ENCODE measurements at places on chromosomes 5 and 9.

DNA sequence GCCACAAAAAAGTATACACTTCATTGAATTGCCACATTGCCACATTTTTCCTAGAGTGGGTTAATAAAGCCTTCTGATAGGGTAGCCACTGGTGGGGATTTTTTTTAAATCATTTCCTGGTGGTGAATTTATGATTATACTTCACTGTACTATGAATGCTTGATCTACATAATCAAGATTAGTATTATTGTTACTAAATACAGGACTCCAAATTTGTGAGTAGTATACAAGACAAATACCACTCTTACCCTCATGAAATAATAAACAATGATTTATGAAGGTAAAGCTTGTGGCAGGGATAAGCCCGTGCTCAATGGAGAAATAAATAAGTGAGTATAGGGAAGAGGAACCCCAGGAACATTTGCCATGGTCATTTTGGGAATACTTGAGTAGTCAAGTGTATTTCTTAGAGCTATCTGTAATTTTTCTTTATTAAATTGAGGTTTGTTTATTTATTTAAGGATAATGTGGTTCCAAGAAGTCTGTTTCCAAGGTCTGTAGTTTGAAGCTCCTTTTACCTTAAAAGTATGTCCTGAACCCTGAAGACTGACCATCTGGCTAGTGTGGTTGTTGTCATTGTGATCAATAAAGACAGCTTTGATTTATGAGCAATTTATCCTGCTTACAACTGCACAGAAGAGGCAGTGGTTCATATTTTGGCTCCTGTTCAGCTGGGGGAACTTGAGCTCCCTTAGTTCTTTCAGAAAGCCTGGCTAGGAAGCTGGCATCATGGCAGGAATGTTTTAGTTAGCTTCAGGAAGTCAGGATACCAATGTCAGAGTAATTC is 118.6 kb downstream of the ZSWIM6 start:
- no peaks in the 10 kb centered on the region for H3K36me3 ChIP-seq
- peaks cover 16% of the 10 kb centered on the region for H3K4me1 ChIP-seq
- peak overlapping the region; percentile 25 for H3K4me3 ChIP-seq
- no peaks in the 10 kb centered on the region for H3K27me3 ChIP-seq
- DNase-seq: peak; percentile 19

GRCh38 chr9:81892440-81892839 is 35.8 kb upstream of the SPATA31D4 start:
- H3K36me3 ChIP-seq: no peaks in the 10 kb centered on the region
- no peak overlapping the region for H3K27ac ChIP-seq
- H3K4me3 ChIP-seq: no peak overlapping the region

DNA sequence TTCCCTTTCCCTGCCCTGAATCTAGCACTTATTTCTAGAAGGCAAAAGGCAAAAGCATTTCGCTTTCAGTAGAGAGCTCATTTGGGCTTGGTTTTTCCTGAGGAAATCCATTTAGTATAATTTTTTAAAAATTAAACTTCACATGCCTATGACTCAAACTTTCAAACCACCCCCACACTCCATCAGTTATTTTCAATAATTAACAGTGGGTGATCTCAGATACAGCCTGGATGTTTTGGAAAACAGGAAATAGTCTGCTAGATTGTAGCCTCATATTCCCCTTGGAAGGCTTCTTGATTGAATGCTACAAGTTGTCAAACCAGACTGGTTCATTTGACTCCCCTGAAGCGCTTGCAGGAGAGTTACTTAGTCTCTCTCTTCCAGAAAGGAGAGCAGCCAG is 40.6 kb downstream of the SEMA5A start:
- no peak for DNase-seq
- no peak overlapping the region for H3K27ac ChIP-seq
- H3K4me3 ChIP-seq: no peak overlapping the region
- no peaks in the 10 kb centered on the region for H3K4me1 ChIP-seq
- H3K36me3 ChIP-seq: no peaks in the 10 kb centered on the region

GRCh38 chr5:57324861-57325260 is 151.0 kb downstream of the GPBP1 start:
- H3K36me3 ChIP-seq: no peaks in the 10 kb centered on the region
- no peaks in the 10 kb centered on the region for H3K4me1 ChIP-seq
- H3K27ac ChIP-seq: no peak overlapping the region
- H3K27me3 ChIP-seq: no peaks in the 10 kb centered on the region
- no peak overlapping the region for H3K4me3 ChIP-seq
- DNase-seq: no peak

- DNase-seq: no peak
- no peaks in the 10 kb centered on the region for H3K27me3 ChIP-seq
- H3K36me3 ChIP-seq: no peaks in the 10 kb centered on the region
- no peak overlapping the region for H3K4me3 ChIP-seq
- H3K4me1 ChIP-seq: peaks cover 4% of the 10 kb centered on the region
- no peak overlapping the region for H3K27ac ChIP-seq
Measured at GRCh38 chr5:168070761-168071160, 220.7 kb upstream of the WWC1 start.

DNA sequence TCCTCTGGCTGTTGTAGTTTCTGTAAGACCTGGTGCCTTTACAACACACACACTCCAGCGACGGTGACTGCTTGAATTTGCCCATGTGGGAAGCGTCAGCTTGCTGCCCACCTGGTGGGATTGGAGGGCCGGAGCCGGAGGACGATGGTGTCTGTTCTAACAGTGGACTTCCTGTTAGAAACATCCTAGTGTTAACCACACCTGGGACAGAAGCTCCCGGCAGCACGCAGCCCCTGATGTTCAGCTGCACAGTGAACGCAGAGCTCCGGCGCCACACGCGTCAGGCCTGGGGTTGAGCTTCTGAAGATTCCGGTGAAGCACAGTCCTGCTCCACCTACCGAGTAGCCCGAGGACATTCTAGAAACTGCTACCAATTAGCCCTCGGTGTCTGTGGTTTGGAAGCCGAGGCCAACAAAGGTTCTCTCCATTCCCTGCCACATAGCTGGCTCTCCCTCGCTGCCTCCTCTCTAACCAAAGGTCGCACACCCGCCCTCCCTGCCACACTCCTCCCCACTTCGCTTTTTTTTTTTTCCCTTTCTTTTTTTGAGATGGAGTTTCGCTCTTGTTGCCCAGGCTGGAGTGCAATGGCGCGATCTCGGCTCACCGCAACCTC is 14.4 kb downstream of the PMPCA start:
- peaks cover 16% of the 10 kb centered on the region for H3K36me3 ChIP-seq
- H3K27ac ChIP-seq: no peak overlapping the region
- DNase-seq: no peak
- H3K4me1 ChIP-seq: no peaks in the 10 kb centered on the region
- H3K27me3 ChIP-seq: no peaks in the 10 kb centered on the region

- no peak overlapping the region for H3K4me3 ChIP-seq
- H3K36me3 ChIP-seq: peaks cover 41% of the 10 kb centered on the region
- DNase-seq: peak; percentile 79
- no peaks in the 10 kb centered on the region for H3K27me3 ChIP-seq
Measured at GRCh38 chr9:133368249-133368881, 7.5 kb downstream of the SURF4 start.

- H3K4me3 ChIP-seq: no peak overlapping the region
- H3K4me1 ChIP-seq: peaks cover 68% of the 10 kb centered on the region
- no peaks in the 10 kb centered on the region for H3K27me3 ChIP-seq
- DNase-seq: no peak
- peaks cover 9% of the 10 kb centered on the region for H3K36me3 ChIP-seq
Measured at GRCh38 chr5:134552301-134552700, 26.8 kb downstream of the JADE2 start.

DNA sequence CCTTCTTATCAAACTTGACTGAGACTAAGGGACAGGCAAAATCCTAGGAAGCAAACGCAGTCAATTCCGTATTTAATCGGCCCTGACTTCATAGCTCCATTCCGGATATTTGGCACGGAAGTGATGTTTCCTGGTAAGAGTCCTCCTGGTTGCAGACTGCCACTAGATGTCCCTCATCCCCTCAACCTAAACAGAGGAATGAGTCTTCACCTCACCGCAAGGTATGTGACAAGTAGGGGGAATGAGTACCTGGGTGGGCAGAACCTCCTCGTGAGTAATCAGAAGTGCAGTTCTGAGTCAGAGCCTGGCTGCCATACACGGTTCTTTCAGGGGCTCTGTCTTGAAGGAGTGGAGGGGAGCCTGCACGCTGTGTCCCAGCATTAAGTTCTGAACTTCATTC is 173.6 kb downstream of the MUSK start:
- no peaks in the 10 kb centered on the region for H3K36me3 ChIP-seq
- H3K4me3 ChIP-seq: no peak overlapping the region
- no peaks in the 10 kb centered on the region for H3K4me1 ChIP-seq
- H3K27me3 ChIP-seq: no peaks in the 10 kb centered on the region

DNA sequence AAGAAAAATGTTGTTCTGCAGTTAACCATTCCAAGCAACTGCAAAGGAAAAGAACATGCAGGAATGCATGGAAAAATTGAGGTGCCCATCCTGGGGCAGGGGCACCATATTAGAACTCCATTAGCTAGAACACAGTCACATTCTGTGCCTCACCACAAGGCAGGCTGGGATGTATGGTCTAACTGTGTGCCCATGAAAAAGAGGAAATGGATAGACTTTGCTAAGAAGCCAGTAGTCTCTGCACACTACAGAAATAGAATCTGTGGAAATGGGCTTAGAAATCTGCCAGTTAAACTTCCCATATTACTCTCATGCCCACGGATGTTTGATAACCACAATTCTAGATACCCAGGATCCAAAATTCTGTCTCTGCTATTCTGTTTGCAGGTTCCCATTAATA is 423.8 kb upstream of the SMARCA2 start:
- H3K36me3 ChIP-seq: no peaks in the 10 kb centered on the region
- no peak for DNase-seq
- no peaks in the 10 kb centered on the region for H3K27me3 ChIP-seq
- no peaks in the 10 kb centered on the region for H3K4me1 ChIP-seq
- no peak overlapping the region for H3K27ac ChIP-seq

DNA sequence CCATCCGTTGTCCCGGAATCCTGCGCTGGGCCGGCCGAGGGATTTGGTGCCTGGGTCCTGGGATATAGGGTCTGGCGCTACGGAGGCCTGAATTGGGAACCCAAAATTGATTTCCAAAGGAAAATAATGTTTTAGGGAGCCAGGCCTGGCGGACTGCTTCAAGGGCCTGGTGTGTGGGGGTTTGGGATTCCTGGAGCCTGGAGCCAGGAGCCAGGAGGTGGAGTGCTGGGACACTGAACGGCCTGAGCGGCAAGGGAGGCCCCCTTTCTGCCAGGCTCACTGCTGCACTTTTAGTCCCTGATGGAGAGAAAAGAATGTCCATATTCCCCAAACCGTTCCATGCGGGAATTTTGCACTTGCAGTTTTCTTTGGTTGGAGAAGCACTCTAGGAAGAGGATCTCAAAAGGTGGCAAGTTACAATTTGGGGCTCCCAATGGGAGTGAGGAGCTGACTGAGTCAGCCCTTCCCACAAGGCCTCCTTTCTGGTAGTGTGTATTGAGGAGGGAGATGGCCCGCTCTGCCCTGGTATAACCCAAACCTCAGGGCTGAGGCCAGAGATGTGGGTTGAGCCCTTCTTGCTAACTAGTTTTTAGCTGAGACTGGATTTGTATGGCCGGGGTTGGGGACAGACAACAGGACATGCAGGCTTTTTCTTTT is 2.2 kb downstream of the LMX1B start:
- DNase-seq: peak; percentile 36
- no peaks in the 10 kb centered on the region for H3K36me3 ChIP-seq
- peaks cover 88% of the 10 kb centered on the region for H3K27me3 ChIP-seq

GRCh38 chr9:135613946-135614805 is 25.2 kb downstream of the GLT6D1 start:
- H3K4me1 ChIP-seq: no peaks in the 10 kb centered on the region
- H3K36me3 ChIP-seq: no peaks in the 10 kb centered on the region
- no peak overlapping the region for H3K4me3 ChIP-seq
- DNase-seq: peak; percentile 39
- H3K27me3 ChIP-seq: no peaks in the 10 kb centered on the region

DNA sequence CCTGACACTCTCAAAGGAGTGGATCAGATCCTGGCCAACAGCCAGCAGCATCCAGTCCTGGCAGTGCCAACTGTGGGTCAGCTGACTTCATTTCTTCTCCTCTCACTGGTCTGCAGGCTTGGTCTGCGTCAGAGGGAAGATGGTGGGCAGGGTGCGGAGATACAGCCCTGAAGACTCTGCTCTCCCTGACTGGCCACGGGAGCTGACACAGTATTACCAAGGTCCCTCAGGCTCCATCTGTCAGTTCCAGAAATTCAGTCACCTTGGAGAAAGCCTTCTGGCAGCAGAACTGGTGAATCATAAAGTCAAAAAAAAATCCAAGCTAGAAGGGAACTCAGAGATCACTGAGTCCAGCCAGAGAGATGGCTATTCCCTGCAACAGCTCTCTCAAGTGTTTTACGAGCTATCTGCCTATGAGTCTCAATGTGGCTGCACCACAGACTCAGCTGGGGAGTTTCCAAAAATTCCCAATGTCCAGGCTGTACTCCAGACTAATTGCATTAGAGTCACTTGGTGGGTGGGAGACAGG is 27.9 kb downstream of the C1QTNF2 start:
- DNase-seq: no peak
- H3K4me3 ChIP-seq: no peak overlapping the region
- no peaks in the 10 kb centered on the region for H3K4me1 ChIP-seq
- no peaks in the 10 kb centered on the region for H3K36me3 ChIP-seq

DNA sequence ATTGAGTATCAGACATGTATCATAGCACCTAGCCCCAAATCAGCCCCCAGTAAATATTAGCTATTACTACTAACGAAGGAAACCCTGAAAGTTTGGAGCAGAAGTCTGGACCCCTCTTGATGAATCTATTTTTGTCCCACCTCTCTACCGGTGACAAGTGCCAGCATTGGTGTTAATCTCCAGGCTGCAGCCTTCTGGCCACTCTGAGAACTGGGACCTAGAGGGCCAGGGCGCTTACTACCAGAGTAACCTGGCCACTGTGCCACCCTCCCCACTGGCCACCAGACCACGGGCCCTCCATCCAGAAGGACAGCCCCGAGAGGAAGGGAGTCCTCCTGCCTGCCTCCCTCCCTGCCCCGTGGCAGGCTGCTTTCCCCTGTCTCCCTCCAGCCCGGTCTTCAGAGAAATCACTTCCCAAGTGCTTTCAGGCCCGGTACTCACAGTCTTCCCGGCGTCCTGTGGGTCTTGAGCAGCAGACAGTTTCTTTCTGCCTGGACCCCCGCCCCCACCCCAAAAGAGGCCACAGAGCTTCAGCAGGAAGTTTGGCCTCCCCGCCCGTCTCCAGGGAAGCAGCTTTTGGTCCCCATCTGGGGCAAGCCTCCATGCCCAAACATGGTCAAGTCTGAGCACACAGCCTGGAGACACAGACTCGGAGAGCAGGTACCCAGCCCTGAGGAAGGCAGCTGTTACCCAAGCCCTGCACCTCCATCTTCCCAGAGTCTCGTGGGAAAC is at the start of gene KCNMB1:
KCNMB1 (minus strand) TSS at position 550 of the 732 bp plus-strand sequence. CDS start 3,920 bp downstream, outside the sequence.
- peaks cover 12% of the 10 kb centered on the region for H3K27me3 ChIP-seq
- DNase-seq: no peak
- H3K4me1 ChIP-seq: no peaks in the 10 kb centered on the region
- no peak within 1 kb of the TSS for H3K27ac ChIP-seq
- no peaks in the 10 kb centered on the region for H3K36me3 ChIP-seq
